ENCODE measurements at places on chromosomes 3 and 15.

- DNase-seq: peak; percentile 57
Measured at GRCh38 chr15:89332446-89332845, 2.2 kb downstream of the POLG start.

DNA sequence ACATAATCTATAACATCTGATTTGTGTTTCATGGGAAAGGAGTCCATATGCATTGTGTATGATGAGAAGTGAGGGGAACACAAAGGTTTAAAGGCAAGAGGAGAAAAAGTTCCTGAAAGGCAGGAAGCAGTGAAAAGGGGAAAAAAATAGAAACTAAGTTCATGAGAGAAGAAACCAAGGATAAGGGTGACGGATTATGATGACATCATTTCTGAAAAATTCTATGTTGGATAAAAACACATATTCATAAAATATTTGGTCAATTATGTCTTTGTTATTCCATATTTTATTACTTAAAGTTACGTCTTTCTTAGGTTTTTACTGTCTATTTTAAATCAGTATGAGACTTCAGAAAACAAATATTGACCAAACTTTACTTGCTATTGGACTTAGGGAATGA lies 48.6 kb upstream of the CP start:
- DNase-seq: no peak

GRCh38 chr3:101888653-101889052 lies 39.3 kb downstream of the NFKBIZ start:
- DNase-seq: no peak

GRCh38 chr3:78459796-78460195 lies 1308.0 kb downstream of the ROBO1 start:
- no peak for DNase-seq

DNA sequence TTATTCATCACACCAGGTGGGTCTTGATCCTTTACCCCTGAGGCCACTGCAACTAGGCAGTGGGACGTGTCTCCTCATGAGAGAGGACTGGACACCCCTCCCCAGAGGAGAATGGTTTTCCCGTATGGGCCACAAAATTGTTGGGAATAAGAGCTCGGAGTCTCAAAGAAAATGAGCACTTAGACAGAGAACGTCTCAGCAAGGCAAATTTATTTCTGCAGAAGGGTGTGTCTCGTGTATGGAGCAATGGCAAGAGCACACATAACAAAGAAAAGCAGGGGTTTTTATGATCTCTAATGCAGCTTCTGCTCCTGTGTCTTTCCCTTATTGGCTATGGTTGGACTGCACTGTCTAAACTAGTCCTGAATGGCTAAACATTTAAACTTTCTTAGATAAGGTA lies 803.5 kb downstream of the PLOD2 start:
- DNase-seq: no peak

GRCh38 chr15:75348034-75348561 lies 1.3 kb downstream of the NEIL1 start:
- peak; percentile 48 for DNase-seq

DNA sequence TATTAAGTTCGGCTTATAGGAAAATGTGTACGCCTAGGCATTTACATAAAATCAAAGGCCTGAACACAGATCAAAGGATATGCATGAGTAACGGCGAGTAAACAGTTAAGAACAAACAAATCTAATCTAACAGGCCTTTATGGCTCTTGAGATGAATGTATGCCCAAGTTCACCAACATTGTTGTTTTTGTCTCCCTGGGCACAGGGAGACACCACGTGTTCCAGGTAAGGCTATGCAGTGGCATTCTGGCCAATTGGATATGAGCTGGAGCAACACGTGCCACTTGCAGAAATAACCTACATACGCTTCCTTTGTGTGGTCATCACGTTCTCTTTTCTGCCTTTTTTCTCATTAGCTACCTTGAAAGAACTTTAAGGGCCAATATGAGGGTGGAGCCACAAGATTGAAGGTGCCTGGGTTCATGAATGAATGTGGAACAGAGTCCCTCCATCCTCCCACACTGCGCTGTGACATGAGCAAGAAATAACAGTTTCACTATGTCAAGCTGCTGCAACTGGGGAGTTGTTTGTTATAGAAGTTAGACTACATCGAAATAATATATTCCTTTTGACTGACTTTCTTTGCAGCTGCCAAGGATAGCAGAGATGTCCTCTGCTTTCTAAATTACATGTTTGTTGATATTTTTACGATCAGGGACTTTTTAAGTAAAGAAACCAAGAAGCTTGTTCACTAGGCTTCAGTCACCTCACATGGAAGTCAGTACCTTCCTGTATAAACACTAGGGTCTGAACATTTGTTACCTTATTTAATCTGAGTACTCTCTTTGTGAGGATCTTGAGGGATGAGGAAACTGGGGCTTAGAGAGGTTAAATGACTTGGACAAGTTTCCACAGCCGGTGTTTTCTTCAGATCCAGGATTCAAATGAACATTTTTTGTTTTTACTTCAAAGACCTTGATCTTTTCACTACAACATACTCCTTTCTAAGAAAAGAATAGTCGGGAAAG lies 427.5 kb upstream of the TBL1XR1 start:
- no peak for DNase-seq

DNA sequence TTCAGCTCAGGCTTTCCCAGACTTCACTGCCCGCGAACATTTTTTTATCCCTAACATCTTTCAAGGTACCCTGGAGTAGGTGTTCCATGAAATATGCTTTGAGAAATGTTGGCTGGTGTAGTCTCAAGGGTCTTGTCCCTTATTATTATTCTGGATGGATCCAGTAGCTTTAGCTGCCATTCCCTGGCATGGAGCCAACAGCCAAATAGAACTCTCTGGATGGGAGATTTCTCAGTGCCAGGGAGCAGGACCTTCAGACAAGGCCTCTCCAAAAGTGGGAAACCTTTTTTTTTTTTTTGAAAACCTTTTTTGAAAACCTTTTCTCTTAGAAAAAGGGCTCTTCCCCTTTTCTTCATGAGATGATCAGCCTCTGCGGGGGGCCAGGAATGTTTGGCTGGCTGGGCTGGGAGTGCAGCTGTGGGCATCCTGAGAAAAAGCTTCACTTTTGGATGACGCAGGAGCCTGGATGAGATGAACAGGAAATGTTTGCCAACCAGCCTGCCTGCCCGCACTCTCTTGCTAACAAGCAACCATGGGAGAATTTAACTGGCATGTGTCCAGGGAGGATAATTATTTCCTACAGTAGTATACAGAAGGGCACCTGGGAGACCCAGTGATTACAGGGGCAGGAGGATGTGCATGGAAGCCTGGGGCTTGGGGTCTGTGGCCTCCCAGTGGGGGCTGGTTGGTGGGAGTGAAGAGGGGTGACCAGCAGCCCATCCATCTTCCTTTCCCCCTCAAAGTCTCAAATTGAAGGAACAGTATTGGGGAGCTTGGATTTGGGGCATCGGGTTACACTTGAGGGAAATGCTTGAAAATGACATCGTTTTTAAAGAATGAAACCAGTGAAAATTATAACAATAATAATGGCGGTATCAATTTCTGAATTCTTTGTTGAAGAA lies 109.1 kb upstream of the LRIG1 start:
- DNase-seq: no peak

GRCh38 chr3:171416061-171416460 lies 44.1 kb downstream of the TNIK start:
- DNase-seq: no peak

DNA sequence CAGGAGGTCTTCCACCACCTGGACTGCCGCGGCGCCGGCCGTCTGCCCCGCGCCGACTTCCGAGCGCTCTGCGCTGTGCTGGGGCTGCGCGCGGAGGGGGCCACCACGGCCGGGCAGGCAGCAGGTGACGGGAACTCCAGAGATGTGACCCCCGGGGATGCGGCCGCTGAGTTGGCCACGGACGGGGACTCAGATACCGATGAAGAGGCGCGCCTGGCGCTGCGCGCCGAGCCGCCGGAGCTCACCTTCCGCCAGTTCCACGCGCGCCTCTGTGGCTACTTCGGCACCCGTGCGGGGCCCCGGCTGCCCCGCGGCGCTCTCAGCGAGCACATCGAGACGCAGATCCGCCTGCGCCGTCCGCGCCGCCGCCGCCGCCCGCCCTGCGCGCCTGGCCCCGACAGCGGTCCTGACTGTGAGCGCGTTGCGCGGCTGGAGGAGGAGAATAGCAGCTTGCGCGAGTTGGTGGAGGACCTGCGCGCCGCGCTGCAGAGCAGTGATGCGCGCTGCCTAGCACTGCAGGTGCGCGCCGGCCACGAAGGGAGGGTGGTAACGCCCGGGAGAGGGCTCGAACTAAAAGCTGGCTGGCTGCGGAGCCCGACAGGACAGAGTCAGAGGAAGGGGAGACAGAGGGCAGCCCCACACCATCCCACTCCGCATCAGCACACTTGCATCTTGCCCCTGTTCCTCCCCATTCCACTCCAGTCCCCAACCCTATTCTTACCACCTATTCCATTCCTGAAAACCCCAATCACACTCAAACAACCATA lies 885 bp downstream of the EFCC1 start:
- DNase-seq: no peak

GRCh38 chr15:63500265-63501250 lies 3.8 kb upstream of the USP3 start:
- no peak for DNase-seq

DNA sequence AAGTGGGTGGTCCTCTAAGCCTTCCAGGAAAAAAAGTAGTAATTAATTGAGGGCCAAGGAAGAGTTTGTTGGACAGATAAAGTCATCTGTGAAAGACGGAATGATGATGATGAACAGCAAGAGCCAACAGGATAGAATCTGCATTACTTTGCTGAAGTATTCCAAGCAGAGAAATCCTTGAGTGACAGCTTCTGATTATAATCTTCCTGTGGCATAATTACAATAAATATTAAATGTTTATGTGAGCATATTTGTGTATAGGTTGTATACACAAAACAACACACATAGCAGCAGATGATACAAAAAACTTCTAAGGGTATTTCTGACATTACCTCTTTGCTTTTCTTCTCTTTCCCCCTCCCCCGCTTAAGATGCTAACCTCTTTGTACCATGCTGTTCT lies 147.6 kb downstream of the SPATA16 start:
- no peak for DNase-seq

DNA sequence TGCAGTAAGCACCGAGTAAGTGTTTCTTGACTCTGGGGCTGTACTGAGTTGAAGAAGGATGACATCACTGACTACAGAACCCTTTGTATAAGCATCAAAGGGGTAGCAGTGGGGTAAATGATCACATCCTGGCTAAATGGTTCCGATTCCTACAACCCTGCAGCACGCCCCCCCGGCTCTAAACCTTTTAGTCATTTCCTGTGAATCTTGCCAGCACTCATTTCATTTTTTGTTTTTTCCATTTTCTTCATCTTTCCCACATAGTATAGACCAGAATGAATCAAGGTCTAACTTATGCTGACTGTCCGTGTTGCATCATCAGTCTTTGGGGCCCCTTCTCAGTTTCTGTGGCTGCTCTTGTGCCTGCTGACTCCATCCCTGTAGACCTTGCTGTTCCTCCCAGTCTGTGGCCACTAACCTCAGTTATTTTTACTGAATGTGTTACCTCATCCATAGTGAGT lies 383.1 kb upstream of the TPRG1 start:
- DNase-seq: peak; percentile 45

DNA sequence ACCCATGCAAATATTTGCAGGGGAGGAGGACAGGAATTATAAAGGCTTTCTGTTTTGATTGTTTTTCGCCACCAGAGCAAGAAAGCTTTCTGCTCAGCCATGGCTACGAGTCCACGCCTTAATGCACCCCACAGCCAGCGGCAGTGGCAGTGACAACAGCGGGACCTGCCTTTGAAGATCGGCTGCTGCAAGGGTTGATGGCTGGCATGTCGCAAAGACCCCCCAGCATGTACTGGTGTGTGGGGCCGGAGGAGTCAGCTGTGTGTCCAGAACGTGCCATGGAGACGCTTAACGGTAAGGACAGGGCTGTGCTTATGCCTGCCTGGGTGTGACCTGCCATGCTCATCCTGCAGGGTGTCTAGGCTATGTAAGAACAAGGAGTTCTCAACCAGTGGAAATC lies 5.3 kb downstream of the LRRK1 start:
- no peak for DNase-seq

- no peak for DNase-seq
Measured at GRCh38 chr3:136891934-136892855, 30.2 kb downstream of the NCK1 start.

- DNase-seq: no peak
Measured at GRCh38 chr15:28051955-28052633, 47.0 kb downstream of the OCA2 start.

DNA sequence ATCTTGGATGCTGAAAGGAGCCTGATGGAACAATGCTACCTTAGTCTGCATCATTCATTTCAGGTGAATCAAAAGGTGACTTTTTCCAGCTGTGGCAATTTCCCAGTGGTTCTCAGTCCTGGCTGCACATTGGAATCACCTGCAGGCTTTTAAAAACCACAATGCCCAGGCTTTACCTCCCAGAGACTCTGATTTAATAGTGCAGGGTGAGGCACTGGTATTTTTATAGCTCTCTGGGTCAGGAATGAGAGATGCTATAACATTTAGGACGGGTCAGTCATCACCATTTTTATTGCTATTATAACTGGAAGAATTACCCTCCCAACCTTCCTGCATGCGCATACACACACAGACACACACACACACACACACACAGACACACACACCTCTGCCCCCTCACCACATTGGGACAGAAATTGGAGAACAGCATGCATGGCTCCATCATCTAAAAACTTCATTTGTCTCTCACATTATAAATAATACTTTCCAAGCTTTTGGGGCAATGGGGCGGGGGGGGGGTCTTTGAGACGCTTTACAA lies 41.1 kb downstream of the LARP6 start:
- DNase-seq: no peak

- no peak for DNase-seq
Measured at GRCh38 chr3:142577696-142578328, 721 bp downstream of the ATR start.

- DNase-seq: no peak
Measured at GRCh38 chr15:59157396-59157795, 49.2 kb upstream of the LDHAL6B start.

GRCh38 chr3:191919491-191920026 lies 458.6 kb downstream of the PYDC2 start:
- no peak for DNase-seq

- no peak for DNase-seq
Measured at GRCh38 chr3:20930034-20930433, 744.0 kb upstream of the SGO1 start.

- DNase-seq: no peak
Measured at GRCh38 chr3:128422762-128423524, 43.7 kb downstream of the DNAJB8 start.

DNA sequence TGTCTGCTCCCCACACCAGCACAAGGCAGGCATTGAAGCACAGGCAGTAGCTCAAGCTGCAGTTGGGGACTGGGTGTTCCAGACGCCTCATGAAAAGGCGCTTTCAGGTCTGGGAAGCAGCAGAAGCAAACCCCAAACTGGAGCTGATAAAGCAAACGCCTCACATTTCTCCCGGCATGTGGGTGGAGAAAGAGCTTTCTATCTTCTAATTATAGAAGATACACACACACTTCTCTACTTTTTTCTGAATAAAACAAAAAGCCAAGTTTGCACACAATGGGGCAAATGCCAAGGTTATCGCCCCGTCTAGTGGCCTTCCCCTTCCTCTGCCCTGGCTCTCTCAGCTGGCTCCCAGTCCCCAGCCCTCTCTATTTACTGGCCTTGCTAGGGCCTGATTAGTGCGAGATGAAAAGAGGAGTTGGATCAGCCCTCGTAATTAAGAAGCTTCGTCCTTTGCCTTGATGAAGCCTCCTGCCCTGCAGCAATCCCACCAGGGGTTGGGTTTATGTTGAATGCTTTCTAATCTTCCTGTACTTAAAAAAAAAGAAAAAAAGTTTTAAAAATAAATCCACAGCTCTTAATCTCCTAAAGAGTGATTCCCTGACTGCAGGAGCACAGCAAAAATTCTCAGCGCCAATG lies 120.2 kb downstream of the MEGF11 start:
- no peak for DNase-seq
